ENCODE measurements at places on chromosomes 5 and 9. TPM values are rescaled to one million over a fixed set of nuclear protein-coding genes. Genes with fewer than 3 reads are reported as not detected.

Gene CFAP157
- 0.18 TPM for total RNA-seq

Gene DMRT3
- not detected for total RNA-seq

Gene UTP15
- total RNA-seq = 46.0 TPM

Gene NXNL2
- total RNA-seq = not detected

Gene ARAP3
- total RNA-seq = 10.5 TPM

Gene LCN15
- not detected for total RNA-seq

Gene PCDHA5
- not detected for total RNA-seq
